ENCODE measurements at places on chromosomes 3 and 15. TPM values are rescaled to one million over a fixed set of nuclear protein-coding genes. Genes with fewer than 3 reads are reported as not detected.
A peak's percentile ranks its signal among the peaks of the same experiment; 100 is the strongest.

Gene NR2F2
- 13.0 TPM for total RNA-seq

Gene CCNB2
- 6.5 TPM for total RNA-seq

DNA sequence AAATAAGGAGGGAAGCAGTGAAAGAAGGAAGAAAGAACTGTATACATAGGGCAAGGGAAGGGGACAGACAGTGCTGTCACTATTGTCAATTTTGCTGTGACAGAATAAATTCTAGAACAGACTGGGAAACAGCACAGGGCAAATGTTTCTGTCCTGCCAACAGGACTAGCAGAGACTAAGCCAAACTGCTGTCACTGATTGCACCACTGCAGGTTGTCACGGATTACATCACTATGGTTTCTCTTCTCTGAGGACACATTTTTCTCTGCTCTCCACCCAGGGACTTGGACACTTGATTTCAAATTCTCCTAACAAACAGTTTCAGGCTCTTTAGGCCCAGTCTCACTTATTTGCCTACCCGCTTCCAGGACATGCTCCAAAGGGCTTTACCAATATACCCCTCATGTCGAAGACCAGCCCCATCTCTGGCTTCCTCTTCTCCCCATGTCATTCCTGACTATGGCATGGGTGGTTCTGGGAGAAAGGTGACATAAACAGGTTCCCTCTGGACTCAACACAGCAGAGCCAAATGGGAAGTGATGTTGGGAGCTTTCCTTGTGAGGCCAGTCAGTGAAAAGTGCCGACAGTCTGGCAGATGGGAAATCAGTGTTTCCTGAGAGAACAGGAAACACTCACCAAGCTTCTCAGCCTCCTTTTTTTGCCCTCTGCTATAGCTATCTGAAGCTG, 70.2 kb upstream of the ST3GAL6 start:
- no peak for DNase-seq

DNA sequence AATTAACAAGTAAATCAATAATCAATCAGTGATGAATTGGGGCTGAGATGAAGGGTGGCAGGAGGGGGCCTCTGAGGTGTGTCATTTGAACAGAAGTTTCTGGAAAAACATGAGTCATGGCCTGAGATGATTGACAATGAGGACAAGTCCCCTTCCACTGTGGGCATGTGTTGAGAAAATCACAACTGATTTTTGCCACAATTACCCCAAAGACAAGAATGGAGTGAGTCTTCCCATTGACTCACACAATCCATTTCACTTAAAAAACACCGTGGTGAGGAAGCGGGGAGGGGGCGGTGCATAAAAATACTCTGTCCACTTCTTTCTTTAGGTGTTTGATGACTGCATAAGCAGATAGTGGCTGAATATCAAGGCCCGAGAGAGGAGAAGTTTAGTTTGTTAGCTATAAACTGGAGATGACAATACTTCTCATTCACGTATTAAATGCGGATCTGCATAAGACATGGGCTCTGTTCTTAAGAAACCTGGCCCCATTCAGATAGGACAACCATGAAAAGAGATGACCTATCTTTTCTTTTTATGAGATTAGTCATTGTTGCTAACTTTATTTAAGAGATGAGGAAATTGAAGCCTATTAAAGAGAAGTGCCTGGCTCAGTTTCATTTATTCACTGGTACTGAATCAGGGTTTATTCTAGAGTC, 34.7 kb downstream of the SHC4 start:
- no peak for DNase-seq

DNA sequence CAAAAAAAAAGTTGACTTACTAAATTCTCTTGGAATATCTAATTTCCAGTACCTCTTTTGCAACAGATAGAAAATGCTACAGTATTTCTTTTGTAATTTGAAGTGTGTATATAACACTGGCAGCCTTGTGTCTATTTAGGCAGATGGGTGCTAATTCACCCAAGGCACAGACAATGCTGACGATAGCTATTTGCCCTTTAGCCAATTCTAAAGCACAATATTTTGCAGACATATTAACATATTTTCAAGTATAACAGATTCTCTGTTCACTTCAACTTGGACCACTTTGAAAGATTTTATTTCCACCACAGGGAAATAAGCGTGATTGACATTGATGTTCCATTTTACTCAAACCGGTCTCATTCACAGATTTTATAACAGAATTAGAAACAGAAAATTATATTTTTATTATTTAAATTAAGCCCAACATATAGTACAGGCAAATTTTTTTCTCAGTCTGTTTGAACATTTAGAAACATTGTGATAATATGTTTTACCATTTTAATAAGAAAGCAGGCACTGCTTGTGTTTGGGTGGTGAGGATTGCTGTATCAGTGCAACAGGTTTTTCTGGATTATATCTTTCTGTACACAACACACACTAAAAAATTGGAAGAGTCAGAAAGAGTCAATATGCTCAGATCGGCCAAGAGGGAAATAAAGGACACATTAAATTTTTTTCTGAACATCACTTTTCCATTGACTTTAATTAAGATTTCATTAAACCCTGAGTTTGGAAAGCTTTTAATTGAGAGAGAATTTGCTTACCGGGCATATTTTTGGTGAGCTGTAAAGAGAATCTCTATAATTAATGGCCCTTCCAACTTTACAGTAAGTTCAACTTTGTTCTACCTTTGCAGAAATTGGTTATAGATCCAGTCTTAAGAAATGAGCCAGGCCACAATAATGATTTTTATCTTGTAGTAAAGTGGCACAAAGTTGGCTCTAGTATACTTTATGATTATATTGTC, 327.3 kb upstream of the NR2F2 start:
- DNase-seq: no peak

- no peak for DNase-seq
These were observed 75.6 kb upstream of the ADPGK start for GRCh38 chr15:72859017-72859756.

DNA sequence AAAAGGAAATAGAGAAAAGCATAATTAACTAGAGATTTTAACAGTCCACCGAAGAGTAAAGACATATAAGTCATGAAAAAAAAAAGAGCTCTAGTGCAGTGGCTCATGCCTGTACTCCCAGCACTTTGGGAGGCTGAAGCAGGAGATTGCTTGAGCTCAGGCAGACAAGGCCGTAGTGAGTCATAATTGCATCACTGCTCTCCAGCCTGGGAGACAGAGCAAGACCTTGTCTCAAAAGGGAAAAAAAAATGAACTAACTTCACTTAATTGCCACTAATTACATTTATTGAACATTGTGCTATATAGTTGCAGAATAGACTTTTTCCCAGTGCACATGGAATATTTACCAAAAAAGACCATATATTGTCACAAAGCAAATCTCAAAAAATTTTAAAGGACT, 221.8 kb downstream of the CBLB start:
- no peak for DNase-seq

GRCh38 chr3:48428572-48429316, 1.1 kb downstream of the PLXNB1 start:
- DNase-seq: peak; percentile 93

DNA sequence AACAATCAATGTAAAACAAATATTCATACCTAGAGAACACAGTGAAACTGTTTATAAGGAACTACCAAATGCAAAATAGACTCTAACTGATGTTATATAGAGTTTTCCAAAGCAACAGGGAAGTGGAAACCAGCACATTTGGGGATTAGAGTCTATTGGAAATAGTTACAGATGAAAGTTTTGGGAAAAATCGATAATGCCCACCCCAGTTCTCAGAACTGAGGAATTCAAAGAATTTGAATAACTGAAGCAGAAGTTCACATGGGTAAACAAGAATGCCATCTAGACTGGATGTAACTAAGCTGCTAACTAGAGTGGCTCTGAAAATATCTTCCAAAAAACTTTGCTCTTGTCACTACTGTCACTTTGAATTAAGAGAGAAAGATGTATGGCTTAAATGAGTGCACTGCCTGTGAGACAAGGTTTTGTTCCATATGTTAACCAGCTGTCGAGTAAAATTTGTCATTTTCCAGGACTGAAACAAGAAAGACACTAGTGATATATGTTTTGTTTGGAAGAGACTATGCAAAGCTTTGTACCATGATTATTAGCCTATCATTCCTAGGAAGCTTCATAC, 9.2 kb upstream of the DENND4A start:
- no peak for DNase-seq

DNA sequence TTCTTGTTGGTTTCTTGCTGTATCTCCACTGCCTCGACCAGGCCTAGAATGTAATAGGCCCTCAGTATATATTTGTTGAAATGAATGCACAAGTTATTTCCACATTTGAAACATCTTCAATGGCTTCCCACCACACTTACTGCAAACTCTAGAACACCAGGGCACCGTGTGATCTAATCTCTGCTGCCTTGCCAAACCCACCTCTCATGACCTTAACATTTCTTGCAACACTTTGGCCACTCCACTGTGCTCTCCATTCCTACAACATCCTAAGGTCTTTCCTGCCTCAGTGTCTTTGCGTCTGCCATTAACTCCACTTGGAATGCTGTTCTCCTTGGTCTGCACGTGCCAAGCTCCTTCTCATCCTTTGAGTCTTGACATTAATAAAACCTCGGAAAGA, 14.1 kb downstream of the FRMD4B start:
- no peak for DNase-seq

GRCh38 chr15:45262906-45263461, 10.9 kb downstream of the SLC28A2 start:
- no peak for DNase-seq
